ENCODE measurements at places on chromosomes 2 and 18.

- DNase-seq = no peak
Measured at GRCh38 chr18:79332646-79333045, 63.1 kb upstream of the NFATC1 start.

GRCh38 chr2:43293744-43294695, 67.6 kb upstream of the ZFP36L2 start:
- peak; percentile 98 for DNase-seq

- DNase-seq = no peak
Measured at GRCh38 chr2:223418604-223419199, 183.5 kb downstream of the SCG2 start.

DNA sequence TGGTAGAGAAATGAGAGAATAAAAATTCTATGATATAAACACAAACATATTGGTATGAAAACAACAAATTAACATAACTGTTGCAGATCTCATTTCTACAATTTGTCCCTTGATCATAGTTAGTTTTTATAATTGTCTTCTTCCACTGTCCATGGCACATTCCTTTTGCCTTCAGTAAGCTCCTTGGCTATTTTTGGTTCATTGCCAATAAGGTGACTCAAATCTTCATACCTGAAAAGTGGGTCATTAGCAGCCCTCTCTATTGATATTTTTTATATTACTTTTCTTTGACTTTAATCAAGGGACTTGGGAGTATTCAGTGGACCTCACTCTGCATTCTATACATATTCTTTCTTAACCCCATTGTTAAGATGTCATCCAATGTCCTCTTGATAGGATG, 552.9 kb downstream of the TDRD15 start:
- DNase-seq = no peak

DNA sequence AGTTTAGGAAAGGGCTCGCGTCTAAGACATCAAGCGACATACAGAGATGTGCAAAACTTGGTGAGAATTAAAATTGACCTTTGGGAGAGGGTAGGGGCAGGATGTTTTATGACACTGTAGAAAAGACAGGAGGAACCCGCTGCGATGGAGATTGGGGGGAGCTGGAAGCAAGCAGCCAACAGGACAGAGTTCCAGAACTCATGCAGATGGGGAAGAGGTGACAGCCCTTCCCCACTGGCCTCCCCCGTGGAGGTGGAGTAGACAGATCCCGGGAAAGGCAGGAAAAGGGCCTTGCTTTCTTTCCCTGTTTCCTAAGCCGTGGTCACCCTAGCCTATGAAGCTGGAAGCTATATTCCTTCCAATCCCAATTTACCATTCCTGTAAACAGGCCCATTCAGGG, 39.1 kb downstream of the ANO7 start:
- no peak for DNase-seq

GRCh38 chr2:164831887-164832286, 9.7 kb downstream of the COBLL1 start:
- no peak for DNase-seq

GRCh38 chr2:162938387-162938786, 99.8 kb upstream of the KCNH7 start:
- DNase-seq = no peak

DNA sequence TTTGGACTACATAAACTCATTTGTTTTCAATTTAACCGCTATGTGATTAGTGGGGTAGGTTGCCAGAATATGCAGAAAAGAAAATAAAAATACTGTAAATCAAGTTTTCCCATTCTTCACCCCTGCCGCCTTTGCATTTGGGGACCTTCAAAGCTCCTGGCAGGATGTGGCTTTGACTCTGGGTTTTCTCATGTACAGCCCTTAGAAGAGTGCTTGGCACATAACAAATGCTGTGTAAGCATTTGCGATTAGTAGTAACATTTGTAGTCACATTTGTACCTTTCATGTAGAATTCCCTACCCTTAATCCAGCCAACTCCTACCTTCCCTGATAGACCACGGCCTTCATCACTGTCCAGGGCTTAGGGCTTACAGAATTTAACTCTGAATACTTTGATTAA, 262.6 kb downstream of the MREG start:
- DNase-seq = no peak

DNA sequence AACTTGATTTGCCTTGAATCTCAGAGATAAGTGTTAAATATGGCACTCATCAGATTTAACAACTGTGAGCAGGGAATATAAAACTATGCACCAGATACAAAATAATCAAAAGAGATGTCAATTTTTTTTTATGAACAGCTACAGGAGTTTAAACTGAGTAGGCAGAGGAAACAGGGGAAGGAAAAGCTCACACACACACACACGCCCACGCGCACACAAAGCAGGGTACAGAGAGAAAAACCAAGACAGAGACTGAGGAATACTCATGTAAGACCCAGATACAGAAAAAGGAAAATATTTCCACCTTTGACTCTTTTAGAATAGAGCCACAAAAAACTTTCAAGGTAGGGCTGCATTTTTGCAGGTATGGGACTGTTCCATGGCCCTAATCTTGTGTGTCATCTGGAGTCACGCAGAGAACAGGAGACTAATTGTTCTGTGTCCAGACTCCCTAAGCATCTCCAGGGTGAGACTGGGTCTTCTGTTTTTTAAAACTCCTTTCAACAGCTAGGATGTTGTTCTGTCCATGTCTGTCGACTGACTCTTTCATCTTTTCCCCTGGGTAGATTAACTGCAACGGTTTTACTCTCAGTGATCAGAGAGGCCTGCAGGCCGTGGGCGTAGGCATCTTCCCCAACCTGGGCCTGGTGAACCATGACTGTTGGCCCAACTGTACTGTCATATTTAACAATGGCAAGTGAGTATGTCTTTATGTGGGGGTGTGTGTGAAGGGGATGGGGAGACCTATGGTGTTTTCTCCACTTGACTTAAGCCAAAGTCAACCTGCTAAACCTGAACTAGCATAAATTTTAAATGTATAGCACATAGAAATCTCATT, 23.0 kb downstream of the SMYD1 start:
- no peak for DNase-seq

GRCh38 chr18:75492852-75493251, 65.3 kb upstream of the SMIM21 start:
- DNase-seq = no peak

DNA sequence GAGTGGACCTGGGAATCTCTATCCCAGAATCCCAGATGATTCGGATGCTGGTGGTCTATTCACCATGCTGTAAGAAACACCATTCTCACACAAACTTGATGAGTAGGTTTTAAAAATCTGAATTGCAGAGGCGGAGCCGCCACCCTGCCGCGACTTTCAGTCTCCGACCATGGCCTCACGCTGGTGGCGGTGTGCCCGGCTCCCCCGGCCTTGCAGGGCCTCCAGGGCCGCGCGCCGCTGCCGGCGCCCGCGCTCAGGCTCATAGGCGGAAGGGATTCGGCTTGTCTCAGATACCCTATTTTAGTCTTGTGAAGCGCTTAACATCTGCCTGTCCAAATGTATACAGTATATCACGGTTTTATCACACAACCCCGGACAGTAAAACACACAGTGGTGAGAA, 2.6 kb upstream of the PPM1B start:
- no peak for DNase-seq

DNA sequence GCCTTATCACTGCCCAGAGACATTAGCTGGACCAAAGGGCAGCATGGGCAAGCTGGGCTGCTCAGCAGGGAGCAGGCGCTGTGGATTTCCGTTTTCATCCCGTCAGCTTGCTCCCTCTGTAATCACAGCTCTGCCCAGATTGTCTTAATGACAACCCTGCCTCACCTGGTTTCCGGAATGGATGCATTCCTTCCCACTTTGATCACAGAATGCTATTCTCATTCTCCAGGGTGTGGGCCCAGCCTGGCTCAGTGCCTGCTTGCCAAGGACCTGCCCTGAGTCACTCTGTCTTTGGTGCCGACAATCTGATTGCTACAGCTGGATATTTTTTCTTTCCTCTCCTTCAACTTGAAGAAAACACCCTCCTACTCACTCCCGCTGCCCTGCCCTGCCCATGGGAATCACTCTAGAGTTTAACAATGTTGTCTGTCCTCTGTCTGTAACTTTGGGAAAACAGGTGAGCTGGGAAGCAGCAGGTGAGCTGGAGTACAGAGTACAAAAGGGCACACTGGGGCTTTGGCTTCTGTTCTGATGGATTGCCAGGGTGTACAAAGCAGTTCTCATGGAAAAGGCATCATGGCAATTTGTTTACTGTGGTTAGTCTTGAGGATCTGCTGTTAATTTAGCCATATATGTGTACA, 27.2 kb upstream of the FAM136A start:
- DNase-seq = no peak

GRCh38 chr18:59470561-59471121, 111.6 kb upstream of the LMAN1 start:
- no peak for DNase-seq

GRCh38 chr2:127953128-127953718, 67.5 kb upstream of the AMMECR1L start:
- no peak for DNase-seq

GRCh38 chr18:55452123-55452611, 135.8 kb downstream of the TCF4 start:
- no peak for DNase-seq

- DNase-seq = no peak
Measured at GRCh38 chr2:205053827-205054410, 508.6 kb downstream of the PARD3B start.

- DNase-seq = no peak
Measured at GRCh38 chr2:55901322-55901721, 22.3 kb downstream of the EFEMP1 start.

- DNase-seq = no peak
Measured at GRCh38 chr2:226752887-226753286, 46.7 kb downstream of the IRS1 start.

- no peak for DNase-seq
Measured at GRCh38 chr18:40222776-40223175, 1732.3 kb upstream of the PIK3C3 start.

- no peak for DNase-seq
Measured at GRCh38 chr2:10947005-10947440, 35.3 kb downstream of the KCNF1 start.

- no peak for DNase-seq
Measured at GRCh38 chr18:34818064-34818463, 108.0 kb downstream of the DTNA start.

- no peak for DNase-seq
Measured at GRCh38 chr2:236691799-236692167, 122.2 kb downstream of the ACKR3 start.

DNA sequence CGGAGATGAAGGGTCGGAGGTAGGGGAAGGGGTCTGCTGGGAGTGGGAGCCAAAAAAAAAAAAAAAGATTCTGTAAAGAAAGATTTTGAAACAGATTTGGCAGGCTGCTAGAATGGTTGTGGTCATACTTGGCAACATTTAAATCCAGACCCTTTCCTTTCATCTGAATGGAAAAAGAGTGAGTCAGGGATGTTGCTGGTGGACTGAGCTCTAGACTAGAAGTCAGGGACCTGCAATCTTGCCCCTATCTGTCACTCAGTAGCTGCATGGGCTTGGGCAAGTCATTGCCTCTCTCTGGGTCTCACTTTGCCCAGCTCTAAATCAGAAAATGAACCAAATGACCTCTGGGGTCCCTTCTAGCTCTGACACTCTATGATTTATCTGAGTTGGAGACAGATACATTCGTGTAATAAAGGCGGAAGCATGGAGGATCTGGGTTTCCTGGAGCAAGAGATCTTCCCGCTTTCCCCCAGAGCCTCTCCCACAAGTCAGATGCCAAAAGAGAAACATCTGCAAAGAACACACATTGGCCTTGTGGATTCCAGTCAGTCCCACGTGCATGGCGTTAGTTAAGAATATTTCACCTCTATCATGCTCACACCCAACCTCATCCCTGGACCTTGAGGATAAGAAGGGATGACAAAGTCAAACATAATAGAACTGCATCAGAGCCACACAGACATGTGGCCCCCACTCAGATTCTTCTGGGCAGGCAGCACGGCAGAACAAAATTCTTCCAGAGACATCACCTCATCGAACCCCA, 58.5 kb downstream of the ADD2 start:
- no peak for DNase-seq

DNA sequence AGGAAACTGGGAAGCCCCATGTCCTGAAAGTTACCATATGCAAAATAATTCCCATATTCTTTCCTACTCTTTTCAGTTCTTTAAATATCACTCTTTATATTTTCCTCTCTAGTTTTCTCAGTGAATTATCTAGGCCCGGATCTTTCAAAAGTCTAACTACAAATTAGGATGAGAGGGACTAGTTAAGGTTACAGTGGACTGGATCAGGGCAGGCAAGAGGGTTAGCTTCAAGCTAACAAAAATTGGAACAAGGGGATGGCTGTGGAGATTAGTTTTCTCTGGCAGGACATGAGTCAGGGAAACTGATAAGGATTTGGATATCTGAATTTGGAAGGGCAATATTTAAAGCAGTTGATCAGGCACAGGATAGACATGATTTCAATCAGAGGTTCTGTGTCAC, 30.4 kb upstream of the BBS5 start:
- DNase-seq = no peak

GRCh38 chr2:196077821-196078220, 9.2 kb upstream of the DNAH7 start:
- DNase-seq = no peak
